ENCODE measurements at places on chromosomes 11 and 22.

DNA sequence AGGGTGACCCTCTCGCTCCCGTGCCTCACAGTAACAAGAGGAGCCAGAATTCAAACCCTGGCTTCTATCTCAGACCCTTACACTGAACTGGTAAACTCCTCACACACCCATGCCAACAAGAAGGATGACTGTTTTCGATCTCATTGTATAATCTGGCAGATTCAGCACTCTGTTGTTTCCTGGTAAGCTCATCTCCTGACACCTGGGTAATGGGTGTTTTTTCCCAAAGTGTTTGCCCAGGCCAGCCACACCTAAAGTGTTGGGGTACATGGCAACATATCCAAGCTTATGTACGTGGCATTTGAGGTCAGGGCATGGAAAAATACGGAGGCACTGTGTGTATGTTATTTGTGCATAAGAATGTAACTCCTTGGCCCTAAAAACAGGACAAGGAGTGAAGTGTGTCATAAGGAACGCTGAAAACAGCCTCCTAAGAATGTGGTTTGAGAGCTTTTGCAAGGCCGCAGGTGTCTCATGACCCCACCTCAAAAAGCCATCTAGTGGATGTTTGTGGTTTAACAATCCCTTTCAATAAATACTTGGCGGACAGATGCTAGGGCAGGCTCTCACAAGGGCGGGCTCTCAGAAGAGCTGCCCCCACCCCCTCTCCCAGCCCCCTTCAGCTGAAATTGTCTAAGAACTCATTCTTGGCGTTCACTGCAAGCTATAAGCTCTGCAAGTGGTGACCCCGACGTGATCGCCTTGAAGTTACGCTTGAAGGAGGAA, at the start of gene MS4A15:
TSS of gene MS4A15 (plus strand) at position 561 of the 726 bp plus-strand sequence. CDS start 6,867 bp downstream, outside the sequence.
- DNase-seq, result peak; percentile 81

GRCh38 chr11:57639321-57640067, 10.2 kb downstream of the YPEL4 start:
- DNase-seq, result no peak

DNA sequence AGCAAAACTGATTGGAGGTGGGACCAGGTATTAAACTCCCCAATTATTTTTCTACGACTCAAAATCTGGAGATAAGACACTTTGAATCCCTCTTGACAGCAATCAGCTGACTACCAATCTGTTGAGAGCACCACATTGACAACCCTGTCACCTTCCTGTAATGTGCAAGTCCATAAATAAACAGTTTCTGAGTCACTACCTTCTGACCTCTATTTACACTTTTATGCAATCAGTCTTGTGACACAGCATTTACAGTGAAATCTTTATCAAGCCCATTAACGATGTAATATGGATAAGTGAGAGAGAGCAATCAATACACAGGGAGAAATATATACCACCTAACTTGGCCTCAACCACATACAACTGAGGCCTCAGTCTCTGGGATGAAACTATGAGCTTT, 283.7 kb upstream of the ANO5 start:
- peak; percentile 87 for DNase-seq

GRCh38 chr11:126405906-126406305, 50.4 kb downstream of the ST3GAL4 start:
- DNase-seq, result peak; percentile 17

GRCh38 chr11:35878741-35879140, 65.1 kb upstream of the LDLRAD3 start:
- DNase-seq, result no peak

DNA sequence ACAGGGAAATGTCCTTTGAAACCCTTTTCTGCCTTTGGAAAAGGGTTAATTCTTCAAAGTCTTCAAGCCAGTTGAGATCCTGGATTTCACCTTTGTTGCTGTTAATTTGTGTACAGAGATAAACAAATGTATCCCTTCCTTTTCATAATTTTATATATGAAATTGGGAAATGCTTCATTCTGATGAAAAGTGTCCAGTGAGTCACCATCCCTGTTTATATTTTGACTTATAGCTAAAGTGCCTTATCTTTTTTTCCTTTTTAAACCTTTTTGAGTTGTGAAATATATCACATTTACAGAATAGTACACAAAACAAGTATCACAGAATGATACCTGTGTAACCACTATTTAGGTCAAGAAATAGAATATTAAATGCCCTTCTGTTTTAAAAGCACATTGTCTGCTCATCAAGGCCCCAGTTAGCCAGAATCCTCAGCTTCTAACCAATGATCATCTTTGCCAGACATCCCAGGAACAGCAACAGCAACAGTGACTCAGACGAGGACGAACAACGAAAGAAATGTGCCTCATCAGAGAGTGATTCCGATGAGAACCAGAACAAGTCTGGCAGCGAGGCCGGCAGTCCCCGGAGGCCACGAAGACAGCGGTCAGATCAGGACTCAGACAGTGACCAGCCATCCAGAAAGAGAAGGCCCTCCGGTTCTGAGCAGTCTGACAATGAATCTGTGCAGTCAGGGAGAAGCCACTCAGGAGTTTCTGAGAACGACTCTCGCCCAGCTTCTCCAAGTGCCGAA, 27.3 kb downstream of the CTR9 start:
- no peak for DNase-seq

DNA sequence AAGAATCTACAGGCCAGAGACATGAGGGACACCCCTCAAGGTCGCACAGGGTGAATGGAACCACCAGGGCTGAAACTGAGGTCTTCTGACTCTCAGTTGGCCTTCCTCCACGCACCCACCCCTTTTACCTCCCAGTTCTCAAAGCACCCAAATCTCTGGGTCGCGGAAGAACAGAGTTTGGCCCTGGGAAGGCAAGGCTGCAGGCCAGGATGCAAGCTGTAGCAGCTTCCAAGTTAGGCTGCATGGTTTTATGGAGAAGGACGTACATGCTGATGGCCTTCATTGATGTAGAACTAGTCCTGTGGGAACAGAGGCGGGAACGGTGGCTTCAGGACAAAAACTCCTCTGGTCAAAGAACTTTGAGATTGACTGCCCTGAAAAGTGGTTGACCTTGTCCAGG, 143.5 kb upstream of the B3GAT1 start:
- no peak for DNase-seq

DNA sequence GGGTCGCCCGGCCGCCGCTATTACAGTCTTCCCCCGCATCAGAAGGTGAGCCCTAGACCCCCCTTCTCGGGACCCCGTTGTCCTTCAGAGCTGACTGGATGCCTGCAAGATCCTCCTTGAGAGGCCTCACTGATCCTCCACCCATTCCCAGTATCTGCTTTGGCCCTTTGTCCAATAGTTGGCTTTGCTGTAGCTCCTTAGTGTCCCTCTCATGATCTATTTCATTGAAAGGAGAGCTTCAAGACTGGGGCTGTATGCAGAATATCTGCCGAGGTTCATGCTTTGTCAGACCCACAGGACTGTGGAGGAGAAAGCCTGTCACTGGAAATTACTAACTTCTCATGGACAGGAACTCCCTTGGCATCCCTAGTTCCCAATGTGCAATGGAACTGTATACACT, 499 bp downstream of the DLAT start:
- DNase-seq, result peak; percentile 59

DNA sequence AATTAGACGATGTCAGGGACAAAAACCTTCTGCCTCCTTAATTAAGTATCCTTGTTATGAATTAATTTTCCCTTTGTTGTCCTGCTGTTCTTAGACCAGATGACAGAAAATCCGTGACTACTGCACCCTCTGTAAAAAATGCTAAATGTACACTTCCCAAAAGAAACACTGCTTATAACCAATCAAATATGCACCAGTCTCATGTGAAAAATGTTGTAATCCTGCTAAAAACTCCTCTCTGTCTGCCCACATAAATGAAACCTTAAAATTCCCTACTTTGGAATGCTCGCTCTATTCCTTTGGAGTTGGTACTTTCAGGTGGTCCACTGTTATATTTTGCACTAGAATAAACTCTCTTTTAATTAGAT, 366.8 kb upstream of the CCDC179 start:
- DNase-seq, result no peak

DNA sequence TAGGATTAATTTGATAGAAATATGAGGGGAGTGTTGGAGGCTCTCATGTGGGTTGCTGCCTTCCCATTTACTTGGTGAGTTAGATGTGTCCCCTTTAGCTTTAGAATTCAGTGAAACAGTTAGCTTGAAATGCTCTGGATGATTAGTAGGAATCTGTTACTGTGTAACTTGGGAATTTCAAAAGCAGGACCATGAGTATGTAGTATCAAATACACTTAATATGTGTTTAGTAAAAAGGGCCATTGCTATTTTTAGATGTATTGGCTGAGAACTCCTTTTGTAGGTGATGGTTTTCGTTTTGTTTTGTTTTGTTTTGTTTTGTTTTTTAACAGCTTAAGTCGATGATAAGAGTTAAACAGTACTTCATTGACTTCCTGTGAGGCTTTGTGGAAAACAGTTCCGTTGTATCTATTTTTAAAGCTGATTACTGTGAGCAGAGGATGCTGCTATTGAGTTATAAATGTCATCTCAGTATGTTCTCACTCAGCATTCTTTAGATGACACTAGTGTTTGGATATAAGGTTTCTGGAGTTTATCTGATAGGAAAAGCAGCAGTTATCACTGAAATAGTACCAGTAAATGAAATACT, 53.5 kb downstream of the MCAM start:
- no peak for DNase-seq

GRCh38 chr11:72776844-72777754, 16.7 kb downstream of the STARD10 start:
- peak; percentile 80 for DNase-seq

GRCh38 chr11:69467196-69467595, 14.3 kb upstream of the LINC01488 start:
- DNase-seq, result no peak

GRCh38 chr22:48951836-48952235, 875.8 kb downstream of the BRD1 start:
- no peak for DNase-seq

- no peak for DNase-seq
Measured at GRCh38 chr22:31504282-31504681, 7.9 kb downstream of the SFI1 start.

- no peak for DNase-seq
Measured at GRCh38 chr11:17259519-17259918, 17.0 kb upstream of the NUCB2 start.

DNA sequence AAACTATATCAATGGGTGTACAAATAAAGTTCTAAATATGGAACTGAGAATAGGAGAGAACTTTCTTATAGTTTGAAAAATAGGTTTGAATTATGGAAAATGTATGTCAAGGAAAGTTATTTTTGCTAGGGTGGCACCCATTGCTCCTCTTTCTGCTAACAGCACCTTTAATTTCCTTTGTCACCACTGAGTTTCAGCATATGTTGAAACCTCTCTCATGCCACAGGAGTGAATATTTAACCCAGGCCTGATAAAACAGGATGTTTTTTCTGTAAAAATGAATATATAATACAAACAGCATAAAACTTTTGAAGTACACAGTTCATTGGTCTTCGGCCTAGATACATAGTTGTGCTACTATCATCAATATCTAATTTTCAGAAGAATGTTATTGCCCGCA, 385.5 kb upstream of the ANO5 start:
- DNase-seq, result no peak

DNA sequence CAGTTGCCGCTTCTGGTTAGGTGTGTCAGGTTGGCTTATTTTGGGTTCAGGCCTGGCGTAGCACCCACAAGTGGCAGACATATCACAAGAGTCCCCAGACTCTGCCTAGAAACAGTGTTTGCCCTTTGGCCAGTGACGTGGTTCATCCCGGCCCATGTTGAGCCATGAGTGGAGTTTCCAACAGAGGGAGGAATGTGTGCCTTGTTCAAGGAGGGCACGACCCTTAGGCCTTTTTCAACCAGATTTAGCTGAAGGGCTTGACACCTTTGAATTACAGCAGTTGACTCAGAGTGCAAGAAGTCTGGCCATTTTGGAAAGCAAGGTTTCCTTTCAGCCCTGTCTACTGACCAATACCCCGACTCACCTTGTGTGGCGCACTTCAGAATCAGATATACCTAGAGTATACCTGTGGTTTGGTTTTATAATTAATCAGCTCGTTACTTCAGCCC, 15.1 kb upstream of the AIFM3 start:
- no peak for DNase-seq

DNA sequence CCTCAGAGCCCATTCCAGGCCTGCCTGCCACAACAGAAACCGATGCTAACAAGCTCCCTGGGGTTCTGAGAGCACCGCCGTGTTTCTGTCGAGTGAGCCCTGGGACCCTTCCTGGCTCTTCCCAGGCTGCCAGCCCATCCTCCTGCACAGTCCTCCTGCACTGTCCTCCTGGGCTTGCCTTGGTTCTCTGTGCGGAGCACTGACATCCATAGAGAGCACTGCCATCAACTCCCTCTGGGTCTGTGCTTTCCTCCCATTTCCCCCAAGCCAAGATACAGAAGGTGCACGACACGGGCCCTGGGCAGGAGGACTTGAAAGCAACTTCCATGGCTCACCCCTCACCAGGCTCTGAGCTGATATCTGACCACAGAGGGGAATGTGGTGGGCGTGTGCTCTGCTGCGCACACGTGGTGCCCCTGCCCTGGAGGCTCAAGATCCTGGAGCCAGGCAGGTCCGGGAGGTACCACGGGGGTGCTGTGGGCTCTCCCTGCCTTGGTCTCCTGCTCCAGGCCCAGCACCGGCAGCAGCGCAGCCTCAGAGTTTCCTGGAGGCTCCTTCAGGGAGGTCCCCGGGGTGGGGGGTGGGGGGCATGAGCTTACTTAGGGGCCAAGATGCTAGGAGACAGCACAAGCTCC, 304.2 kb downstream of the BRD1 start:
- DNase-seq, result no peak

GRCh38 chr22:46929710-46930204, 167.3 kb downstream of the TBC1D22A start:
- DNase-seq, result no peak

GRCh38 chr11:37929100-37929653, 1331.1 kb upstream of the RAG2 start:
- no peak for DNase-seq

DNA sequence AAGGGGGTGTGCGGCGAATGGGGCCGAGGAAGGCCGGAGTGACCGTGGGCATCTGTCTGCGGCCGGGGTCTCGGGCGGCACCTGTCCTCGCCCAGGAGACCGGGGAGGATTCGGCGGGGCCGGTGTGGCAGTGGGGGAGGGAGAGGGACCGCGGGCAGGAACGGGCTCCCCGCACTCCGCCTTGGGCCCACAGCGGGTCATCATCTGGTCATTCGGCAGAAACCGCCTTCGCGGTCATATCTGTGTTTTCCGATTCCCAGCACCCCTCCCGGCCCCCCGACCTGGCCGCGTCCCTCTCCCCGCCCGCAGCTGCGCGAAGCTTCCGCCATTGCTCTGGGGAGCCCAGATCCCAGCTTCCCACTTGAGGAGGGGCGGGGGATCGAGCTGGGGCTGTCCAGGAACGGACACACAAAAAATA, 824 bp upstream of the CBX6 start:
- peak; percentile 81 for DNase-seq

- peak; percentile 11 for DNase-seq
Measured at GRCh38 chr11:122556605-122557004, 98.9 kb upstream of the UBASH3B start.

DNA sequence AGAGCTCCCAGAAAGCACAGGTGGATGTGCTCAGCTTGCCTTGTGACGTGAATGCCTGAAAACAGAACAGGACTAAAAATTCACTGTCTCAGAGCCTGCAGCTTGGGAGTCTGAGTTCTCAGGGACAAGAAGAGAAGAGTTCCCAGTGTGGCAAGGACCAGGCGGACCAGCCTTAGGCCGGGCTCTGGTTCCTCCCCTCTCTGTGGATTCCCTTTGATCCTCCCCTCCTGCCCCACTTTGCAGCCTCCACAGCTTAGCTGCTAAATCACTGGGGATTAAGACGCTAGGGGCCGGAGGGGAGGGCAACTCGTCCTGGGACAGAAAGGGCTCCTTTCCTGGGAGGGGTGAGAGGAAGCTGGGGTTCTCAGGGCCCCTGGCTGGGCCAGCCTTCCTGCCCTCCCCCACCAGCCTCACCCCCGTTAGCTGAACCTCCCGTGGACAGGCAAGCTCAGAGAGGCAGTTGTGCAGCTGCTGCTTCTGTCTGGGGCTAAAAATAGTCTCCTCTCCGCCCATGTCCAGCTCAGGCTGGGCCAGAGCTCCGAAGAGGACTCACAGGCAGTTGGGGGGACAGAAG, 29.9 kb upstream of the JAM3 start:
- DNase-seq, result peak; percentile 62

Measured in DMS53 (cell line).